Activated T-cell treated with anti-CD3 and anti-CD28 coated beads for 24 hours (primary cell): ENCODE measurements at places on chromosomes 7 and 10.
A peak's percentile ranks its signal among the peaks of the same experiment; 100 is the strongest.

DNA sequence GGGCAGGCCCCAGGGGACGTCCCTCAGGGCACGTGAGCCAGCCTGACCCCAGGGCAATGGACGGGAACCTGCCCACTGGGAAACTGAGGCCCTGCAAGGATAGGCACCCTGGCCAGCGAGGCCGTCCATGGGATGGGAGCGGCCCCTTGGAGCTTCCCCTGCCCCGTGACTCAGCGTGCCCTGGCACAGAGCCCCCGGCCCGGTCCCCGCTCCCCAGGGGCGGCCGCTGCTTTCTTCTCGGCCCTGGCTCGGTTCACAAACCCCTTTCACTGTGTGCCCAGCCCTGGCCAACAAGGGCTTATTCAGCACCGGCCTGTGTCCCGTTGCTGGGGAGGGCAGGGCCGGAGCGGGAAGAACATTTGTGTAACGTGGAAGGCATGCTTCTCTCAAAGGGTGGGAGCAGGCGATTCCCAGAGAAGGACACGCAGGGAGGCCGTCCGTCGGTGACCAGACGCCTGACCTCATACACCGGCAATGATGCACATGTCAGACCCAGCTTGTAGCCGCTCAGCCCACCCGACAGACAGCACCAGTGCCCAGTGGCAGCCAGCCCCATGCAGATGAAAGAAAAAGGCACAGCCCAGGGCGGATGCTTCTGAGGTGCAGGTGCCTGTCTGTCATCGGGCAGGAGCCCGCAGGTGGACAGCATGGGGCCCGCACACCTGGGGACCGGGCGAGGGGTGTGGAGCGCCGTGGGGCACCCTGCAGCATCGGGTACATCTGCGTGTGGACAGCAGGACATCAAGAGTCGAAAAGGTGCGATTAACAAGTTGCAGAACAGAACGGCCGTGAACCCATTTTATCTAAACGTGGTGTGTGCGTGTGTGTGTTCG is 94.5 kb downstream of the PDGFA start:
- no peak for DNase-seq

DNA sequence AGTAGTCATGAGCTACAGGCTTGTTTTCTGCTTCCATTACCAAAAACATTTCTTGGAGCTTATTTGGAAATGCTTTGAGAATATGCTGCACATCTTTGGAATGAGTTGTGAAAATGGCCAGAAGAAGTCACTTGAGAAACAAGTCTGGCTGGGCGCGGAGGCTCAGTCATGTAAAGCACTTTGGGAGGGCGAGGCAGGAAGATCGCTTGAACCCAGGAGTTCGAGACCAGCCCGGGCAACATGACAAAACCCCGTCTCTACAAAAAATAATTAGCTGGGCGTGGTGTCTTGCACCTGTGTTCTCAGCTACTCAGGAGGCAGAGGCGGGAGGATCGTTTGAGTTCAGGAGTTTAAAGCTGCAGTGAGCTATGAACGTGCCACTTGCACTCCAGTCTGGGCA is 882 bp upstream of the CHCHD1 start:
- DNase-seq = no peak

GRCh38 chr7:32587411-32587948 is 92.2 kb downstream of the AVL9 start:
- no peak for DNase-seq

DNA sequence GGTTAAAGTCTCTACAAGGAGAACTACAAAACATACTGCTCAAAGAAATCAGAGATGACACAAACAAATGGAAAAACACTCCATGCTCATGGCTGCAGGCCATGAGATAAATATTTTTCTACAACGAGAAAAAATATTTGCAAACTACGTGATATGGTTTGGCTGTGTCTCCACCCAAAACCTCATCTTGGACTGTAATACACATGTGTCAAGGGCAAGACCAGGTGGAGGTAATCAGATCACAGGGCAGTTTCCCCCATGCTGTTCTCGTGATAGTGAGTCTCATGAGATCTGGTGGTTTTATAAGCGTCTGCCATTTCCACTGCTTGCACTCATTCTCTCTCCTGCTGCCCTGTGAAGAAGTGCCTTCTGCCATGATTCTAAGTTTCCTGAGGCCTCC is 57.8 kb downstream of the COA1 start:
- no peak for DNase-seq

DNA sequence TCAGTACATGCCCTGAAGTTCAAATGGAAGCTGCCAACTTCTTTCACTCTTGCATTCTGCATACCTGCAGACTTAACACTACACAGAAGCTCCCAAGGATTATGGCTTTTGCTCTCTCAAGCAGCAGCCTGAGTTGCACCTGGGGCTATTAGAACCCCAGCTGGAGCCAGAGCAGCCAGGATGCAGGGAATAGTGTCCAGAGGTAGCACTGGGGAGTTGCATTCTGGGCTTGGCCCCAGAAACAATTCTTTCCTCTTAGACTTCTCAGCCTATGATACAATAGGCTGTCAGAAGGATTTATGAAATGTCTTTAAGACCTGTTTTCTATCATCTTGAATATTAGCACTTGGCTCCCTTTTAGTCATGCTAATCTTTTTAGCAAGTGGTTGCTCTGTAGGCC is 886.7 kb upstream of the GHITM start:
- DNase-seq = no peak

DNA sequence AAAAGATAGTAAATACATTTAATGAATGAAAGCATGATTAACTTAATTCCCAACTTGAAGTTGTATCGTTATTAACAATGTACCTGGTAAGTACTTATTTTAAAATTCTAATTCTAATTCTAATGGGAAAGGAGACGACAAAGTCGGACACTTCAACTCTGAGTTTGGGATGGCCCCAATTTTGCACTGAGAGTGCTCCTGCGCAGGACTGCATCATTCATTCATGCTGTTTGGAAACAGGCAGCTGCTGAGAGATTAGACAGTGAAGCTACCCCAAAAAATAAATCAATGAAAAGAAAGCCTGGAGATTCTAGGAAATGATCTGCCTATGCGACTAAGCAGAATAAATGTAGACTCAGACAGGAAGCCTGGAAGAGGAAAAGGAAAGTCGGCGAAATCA is 141.7 kb upstream of the VKORC1L1 start:
- DNase-seq = no peak

DNA sequence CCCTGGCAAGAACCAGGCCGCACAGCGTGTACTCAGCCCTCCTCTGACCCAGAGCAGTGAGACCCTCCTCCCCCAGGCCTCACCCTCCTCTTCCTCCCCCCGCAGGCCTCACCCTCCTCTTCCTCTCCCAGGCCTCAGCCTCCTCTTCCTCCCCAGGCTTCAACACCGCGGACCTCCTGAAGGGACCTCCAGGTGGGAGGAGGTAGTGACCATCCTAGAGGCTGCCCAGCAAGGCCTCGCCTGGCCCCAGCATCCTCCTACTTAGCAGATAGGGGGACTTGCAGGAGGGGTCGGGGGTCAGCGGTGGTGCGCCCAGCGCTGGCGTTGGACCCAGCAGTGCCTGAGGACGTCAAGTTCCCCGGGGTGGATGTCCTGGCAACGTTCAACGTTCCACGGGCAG is 270.8 kb downstream of the ELFN1 start:
- DNase-seq = no peak

DNA sequence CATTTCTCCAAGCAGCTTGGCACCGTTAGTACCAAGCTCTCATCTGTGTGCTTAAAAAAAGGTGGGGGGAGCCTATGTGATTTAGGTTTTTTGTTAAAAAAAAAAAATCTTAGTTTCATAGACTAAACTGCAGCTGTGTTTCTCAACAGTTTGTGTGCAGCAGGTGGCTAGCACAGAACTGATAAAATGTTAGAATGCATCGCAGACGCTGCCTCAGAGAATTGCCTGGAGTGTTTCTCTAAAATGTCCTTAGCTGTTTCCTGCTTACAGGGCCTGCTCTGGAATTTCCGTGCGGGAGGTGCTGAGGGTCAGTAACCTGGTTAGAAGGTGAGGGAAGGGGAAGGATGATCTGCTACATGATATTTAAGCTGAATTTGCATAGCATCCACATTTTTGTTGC is 268.9 kb downstream of the PLXDC2 start:
- DNase-seq = no peak

- no peak for DNase-seq
Measured at GRCh38 chr10:92737484-92737883, 47.7 kb downstream of the HHEX start.

DNA sequence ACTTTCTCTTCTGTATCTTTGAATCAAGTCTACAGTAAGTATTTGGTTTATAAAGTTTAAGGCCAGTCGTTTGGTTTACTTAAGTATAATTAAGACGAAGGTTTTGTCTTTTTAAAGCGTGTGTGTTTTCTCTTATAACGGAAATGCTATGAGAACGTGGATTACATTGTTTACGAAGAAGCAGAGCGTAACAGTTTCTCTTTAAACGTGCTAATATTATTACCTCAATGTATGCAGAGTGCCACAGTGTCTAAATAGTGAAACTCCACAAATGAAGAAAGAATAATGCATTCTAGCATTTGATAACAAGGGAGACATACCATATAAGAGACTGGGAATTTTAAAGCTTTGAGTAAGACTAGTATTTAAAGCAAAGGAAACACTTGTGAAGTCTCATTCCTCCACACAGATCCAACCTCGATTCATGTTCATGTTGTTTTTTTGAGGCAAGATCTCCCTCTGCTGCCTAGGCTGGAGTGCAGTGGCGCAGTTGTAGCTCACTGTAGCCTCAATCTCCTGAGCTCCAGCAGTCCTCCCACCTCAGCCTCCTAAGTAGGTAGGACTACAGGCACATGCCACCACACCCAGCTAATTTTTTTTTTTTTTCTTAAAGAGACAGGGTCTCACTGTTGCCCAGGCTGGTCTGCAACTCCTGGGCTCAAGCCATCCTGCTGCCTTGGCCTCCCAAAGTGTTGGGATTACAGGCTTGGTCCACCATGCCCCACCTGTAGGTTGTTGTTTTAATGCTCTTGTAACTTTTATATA is 75.1 kb downstream of the ANKRD61 start:
- DNase-seq = peak; percentile 14
